ENCODE measurements at places on chromosomes 1 and 21.

DNA sequence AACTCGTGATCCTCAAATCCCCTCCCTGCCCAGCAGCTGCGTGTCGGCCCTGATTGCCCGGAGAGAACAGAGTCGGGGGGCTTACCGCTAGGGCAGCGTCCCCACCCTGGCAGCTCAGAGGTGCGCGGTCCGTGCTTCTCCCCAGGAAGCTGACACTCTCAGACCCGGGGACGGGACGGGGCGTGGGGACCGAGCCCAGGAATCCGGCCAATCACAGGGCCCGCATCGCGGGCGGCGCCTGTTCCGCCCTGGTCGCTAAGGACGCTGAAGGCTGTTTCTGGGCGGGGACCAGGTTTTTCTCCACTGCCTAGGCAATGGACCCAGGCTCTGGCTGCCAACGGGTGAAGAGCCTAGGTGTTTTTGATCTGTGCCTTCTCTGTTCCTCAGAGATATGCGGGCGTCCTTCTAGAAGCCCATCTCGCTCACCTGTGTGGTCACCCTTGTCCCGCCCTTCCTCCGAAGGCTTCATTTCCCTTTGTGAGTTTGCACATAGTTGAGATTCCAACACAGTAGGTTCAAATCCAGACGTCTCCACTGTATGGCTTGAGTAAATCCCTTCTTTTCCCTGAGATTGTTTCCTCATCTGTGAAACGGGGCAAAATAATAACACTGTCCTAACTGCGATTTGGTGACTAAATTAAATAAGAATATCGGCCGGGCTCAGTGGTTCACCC is at the start of gene C1orf87:
Gene C1orf87, minus strand, starts transcription at position 166 of the 674 bp plus-strand sequence. CDS start 1,127 bp downstream, outside the sequence.
- no peaks in the 10 kb centered on the region for H3K27me3 ChIP-seq
- no peaks in the 10 kb centered on the region for H3K36me3 ChIP-seq
- DNase-seq, result peak; percentile 37
- peak within 1 kb of the TSS; percentile 79 for H3K4me3 ChIP-seq
- H3K27ac ChIP-seq, result no peak within 1 kb of the TSS
- H3K4me1 ChIP-seq, result no peaks in the 10 kb centered on the region

DNA sequence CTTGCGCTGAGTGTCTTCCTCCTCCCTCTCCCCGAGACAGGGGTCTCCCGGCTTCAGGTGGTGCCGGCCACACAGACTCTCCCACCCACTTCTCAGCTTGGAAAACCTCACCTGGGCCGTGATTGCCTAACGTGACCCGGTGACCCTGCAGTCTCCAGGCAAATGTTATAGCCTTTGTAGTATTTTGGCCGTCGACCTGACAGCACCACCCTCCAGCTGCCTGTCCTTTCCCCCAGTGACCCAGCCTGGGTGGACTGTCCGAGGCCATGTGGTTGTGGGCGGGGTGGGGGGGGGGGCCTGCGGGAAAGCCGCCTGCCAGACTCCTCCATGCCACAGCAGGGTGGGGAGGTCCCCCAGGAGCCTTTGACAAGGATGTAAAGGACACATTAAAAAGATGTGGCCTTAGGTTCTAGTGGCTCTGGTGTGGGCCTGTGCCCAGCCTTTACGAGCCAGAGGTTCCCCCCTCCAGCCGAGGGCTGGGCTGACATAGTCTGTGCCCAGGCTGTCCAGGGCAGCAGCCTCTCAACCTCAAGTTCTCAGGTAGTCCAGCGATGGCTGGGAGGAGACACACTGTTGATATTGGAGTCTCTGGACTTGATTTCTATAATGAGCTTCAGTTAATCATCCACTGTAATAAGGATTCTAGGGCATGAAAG is 8.1 kb downstream of the TOR3A start:
- H3K4me3 ChIP-seq, result peak overlapping the region; percentile 26
- peak overlapping the region; percentile 71 for H3K27ac ChIP-seq
- peaks cover 7% of the 10 kb centered on the region for H3K27me3 ChIP-seq
- H3K36me3 ChIP-seq, result peaks cover 7% of the 10 kb centered on the region
- H3K4me1 ChIP-seq, result peaks cover 17% of the 10 kb centered on the region

- no peaks in the 10 kb centered on the region for H3K4me1 ChIP-seq
- peaks cover 3% of the 10 kb centered on the region for H3K27me3 ChIP-seq
- no peak for DNase-seq
- H3K36me3 ChIP-seq, result no peaks in the 10 kb centered on the region
- H3K27ac ChIP-seq, result no peak overlapping the region
These were observed 2.9 kb upstream of the DIP2A start for GRCh38 chr21:46455575-46456385.

GRCh38 chr1:115426956-115427355 is 88.9 kb upstream of the NGF start:
- no peak overlapping the region for H3K4me3 ChIP-seq
- H3K36me3 ChIP-seq, result peaks cover 5% of the 10 kb centered on the region
- H3K27ac ChIP-seq, result no peak overlapping the region
- no peak for DNase-seq
- no peaks in the 10 kb centered on the region for H3K27me3 ChIP-seq

- DNase-seq, result no peak
- H3K4me1 ChIP-seq, result no peaks in the 10 kb centered on the region
- H3K27ac ChIP-seq, result no peak overlapping the region
- H3K27me3 ChIP-seq, result no peaks in the 10 kb centered on the region
- no peak overlapping the region for H3K4me3 ChIP-seq
These were observed 39.6 kb upstream of the ARHGAP29 start for GRCh38 chr1:94276988-94277434.

GRCh38 chr21:41381731-41382130 is 19.9 kb downstream of the MX2 start:
- H3K36me3 ChIP-seq, result peaks cover 3% of the 10 kb centered on the region
- no peak overlapping the region for H3K27ac ChIP-seq
- no peak overlapping the region for H3K4me3 ChIP-seq
- peaks cover 1% of the 10 kb centered on the region for H3K4me1 ChIP-seq
- no peak for DNase-seq
- H3K27me3 ChIP-seq, result peaks cover 2% of the 10 kb centered on the region

- no peak overlapping the region for H3K27ac ChIP-seq
- H3K4me1 ChIP-seq, result peaks cover 2% of the 10 kb centered on the region
- DNase-seq, result no peak
- peaks cover 2% of the 10 kb centered on the region for H3K27me3 ChIP-seq
These were observed 284.4 kb downstream of the LRRC7 start for GRCh38 chr1:69852151-69852550.

- no peaks in the 10 kb centered on the region for H3K36me3 ChIP-seq
- peaks cover 31% of the 10 kb centered on the region for H3K4me1 ChIP-seq
- DNase-seq, result no peak
These were observed 26.7 kb upstream of the SPSB1 start for GRCh38 chr1:9265968-9266367.

- DNase-seq, result no peak
- peaks cover 7% of the 10 kb centered on the region for H3K4me1 ChIP-seq
- no peak overlapping the region for H3K27ac ChIP-seq
- no peak overlapping the region for H3K4me3 ChIP-seq
These were observed 11.3 kb upstream of the SYT6 start for GRCh38 chr1:114164840-114165543.

DNA sequence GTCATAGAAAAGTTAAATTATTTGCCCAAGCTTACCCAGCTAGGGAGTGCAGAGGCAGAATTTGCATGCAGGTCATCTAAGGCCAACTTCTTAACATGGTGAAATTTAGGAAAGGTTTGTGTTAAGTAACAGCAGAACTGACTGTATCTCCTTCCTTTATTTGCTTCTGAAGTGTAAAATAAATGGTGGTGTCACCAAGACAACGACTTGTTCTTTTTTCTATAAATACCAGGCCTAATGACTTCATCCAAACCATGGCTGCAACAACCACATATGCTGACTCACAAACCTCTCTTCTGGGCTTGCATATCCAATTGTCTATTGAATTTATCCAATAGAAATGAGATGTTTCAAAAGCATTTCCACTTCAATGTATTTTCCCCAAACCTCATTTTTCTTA is 19.1 kb downstream of the COL24A1 start:
- no peak overlapping the region for H3K27ac ChIP-seq
- H3K36me3 ChIP-seq, result no peaks in the 10 kb centered on the region
- H3K4me3 ChIP-seq, result no peak overlapping the region
- H3K27me3 ChIP-seq, result no peaks in the 10 kb centered on the region

DNA sequence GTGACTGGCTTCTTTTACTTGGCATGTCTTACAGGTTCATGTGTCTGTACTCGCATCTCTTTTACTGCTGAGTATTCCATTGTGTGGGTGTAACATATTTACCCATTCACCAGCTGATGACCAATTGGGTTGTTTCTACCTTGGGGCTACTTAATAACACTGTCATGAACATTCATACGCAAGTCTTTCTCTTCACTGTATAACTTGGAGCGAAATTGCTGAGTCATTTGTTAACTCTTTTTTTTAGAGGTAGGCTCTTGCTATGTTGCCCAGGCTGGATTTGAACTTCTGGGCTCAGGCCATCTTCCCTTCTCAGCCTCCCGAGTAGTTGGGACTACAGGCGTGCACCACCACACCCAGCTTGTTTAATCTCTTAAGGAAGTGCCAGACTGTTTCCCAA is 6.5 kb downstream of the PYCR2 start:
- no peak overlapping the region for H3K27ac ChIP-seq
- H3K27me3 ChIP-seq, result no peaks in the 10 kb centered on the region
- H3K4me1 ChIP-seq, result peaks cover 18% of the 10 kb centered on the region
- no peak for DNase-seq
- no peak overlapping the region for H3K4me3 ChIP-seq

DNA sequence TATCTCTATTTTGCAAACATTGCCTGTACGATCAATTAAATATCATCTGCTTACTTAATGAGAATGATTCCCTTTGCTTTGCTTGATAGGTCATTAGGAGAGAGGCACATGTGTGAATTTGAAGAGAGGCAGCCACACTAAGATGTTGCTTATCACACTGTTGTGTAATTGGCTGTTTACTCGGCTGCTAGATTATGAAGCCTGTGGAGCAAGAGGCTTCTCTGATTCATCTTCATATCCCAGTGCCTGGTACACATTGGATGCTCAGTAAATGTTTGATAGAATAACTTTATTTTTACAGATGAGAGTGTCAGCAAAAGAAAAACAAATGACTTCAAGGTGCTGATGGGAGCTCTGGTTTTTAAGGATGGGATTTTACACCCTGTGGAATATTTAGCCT is 156.2 kb upstream of the C8B start:
- no peak for DNase-seq
- H3K27ac ChIP-seq, result no peak overlapping the region
- H3K4me3 ChIP-seq, result no peak overlapping the region
- no peaks in the 10 kb centered on the region for H3K4me1 ChIP-seq
- H3K36me3 ChIP-seq, result no peaks in the 10 kb centered on the region

GRCh38 chr1:41351262-41352151 is 9.7 kb upstream of the FOXO6 start:
- DNase-seq, result no peak
- H3K36me3 ChIP-seq, result no peaks in the 10 kb centered on the region
- peaks cover 5% of the 10 kb centered on the region for H3K27me3 ChIP-seq
- H3K4me1 ChIP-seq, result peaks cover 4% of the 10 kb centered on the region
- H3K27ac ChIP-seq, result no peak overlapping the region

- no peaks in the 10 kb centered on the region for H3K4me1 ChIP-seq
- no peaks in the 10 kb centered on the region for H3K36me3 ChIP-seq
- H3K27ac ChIP-seq, result no peak overlapping the region
- no peak overlapping the region for H3K4me3 ChIP-seq
- H3K27me3 ChIP-seq, result no peaks in the 10 kb centered on the region
- DNase-seq, result no peak
These were observed 122.8 kb upstream of the IVNS1ABP start for GRCh38 chr1:185439727-185440415.

DNA sequence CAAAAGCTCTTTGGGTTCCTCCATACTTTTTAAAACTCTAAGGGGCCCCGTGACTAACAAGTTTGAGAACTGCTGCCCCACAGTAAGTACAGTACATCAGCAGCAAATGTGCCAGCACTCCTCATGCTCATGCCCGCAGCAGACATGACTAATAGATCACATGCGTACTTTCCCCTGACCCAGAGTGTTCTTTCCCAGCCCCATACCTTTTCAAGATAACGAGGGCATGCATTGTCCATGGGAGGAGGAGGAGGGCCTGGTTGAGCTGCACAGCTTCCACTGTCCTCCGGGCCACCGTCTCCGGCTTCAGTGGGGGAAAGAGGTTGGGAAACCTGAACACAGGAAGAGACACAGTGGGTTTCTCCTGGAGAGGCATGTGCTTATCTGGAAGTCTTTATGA is 45.5 kb downstream of the DHRS3 start:
- H3K36me3 ChIP-seq, result no peaks in the 10 kb centered on the region
- no peak for DNase-seq
- peaks cover 8% of the 10 kb centered on the region for H3K27me3 ChIP-seq
- H3K4me1 ChIP-seq, result no peaks in the 10 kb centered on the region
- no peak overlapping the region for H3K4me3 ChIP-seq

GRCh38 chr21:27321791-27322190 is 354.9 kb upstream of the ADAMTS5 start:
- no peaks in the 10 kb centered on the region for H3K36me3 ChIP-seq
- no peaks in the 10 kb centered on the region for H3K27me3 ChIP-seq
- H3K27ac ChIP-seq, result no peak overlapping the region

DNA sequence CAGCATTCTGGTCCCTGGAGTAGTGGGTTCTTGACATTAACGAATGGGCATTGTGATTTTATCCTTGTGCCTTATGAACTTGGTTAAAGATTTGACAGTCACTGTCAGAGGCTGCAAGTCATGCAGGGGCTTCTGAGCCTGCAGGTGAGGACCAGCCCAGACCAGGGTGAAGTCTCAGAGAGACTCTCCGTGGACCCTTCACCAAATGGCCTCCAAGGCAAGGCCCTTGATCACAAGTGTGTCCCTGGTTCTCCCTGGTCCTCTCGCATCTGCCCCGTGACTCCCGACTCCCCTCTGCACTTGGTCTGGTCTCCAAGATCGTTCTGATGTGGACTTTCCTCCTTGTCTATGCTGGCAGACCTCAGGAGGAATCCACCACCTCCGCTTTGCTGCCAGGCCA is 476.5 kb upstream of the VAMP3 start:
- H3K27me3 ChIP-seq, result peaks cover 6% of the 10 kb centered on the region
- H3K36me3 ChIP-seq, result peaks cover 20% of the 10 kb centered on the region

DNA sequence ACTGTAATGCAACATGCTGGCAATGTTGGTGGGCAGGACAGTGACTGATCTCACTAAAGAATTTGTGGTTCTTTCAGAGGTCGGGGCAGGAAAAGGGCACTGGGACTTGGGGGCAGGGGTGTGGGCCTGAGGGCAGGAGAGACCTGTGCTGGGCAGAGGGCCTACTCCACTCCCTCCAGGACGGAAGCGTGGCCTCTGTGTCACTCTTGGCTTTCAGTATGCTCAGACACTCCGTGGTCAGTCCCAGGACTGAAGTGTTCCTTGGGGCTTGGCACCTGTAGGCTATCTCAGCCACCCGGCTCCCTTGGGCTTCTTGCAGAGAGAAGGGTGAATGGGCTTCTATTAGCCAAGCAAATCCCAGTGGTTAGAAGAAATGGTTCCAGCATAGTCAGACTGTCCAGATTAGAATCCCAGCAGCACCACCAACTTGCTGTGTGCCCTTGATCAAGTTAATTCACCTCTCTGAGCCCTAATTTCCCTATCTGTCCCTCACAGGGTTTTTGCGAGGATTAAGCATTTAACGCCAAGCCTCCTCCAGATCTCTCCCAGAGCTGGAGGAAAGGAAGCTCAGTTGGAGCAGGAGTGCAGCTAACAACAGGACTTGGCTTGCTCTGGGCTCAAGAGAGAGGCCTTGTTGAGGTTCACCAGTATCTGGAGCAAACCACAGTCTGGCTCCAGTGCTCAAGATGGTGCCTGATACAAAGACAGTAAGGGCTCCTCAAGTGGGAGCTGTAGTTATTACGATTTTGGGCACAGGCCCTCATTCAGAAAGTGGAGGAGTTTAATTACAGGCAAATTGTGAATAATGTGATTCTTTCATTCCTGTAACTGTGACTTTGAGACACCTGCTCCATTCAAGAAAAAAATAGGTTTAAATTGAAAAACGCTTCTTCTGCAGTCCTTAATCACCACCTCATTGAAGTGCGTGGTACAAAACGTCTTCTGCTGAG is 57.7 kb upstream of the LRP8 start:
- no peak for DNase-seq
- H3K27ac ChIP-seq, result no peak overlapping the region
- no peak overlapping the region for H3K4me3 ChIP-seq
